Activated CD4-positive, alpha-beta T cell treated with anti-CD3 and anti-CD28 coated beads for 24 hours (primary cell): ENCODE measurements at places on chromosomes 4 and X.
A peak's percentile ranks its signal among the peaks of the same experiment; 100 is the strongest.

GRCh38 chr4:70979445-70980008, 13.9 kb upstream of the DCK start:
- DNase-seq: no peak

GRCh38 chr4:7212101-7212674, 19.9 kb downstream of the SORCS2 start:
- DNase-seq: no peak

GRCh38 chrX:70132877-70133302, 357 bp upstream of the IGBP1 start:
- DNase-seq: peak; percentile 7

GRCh38 chr4:104941661-104942062, 205.0 kb upstream of the TET2 start:
- DNase-seq: no peak

GRCh38 chr4:138999666-139000065, 15.9 kb upstream of the NOCT start:
- DNase-seq: no peak

DNA sequence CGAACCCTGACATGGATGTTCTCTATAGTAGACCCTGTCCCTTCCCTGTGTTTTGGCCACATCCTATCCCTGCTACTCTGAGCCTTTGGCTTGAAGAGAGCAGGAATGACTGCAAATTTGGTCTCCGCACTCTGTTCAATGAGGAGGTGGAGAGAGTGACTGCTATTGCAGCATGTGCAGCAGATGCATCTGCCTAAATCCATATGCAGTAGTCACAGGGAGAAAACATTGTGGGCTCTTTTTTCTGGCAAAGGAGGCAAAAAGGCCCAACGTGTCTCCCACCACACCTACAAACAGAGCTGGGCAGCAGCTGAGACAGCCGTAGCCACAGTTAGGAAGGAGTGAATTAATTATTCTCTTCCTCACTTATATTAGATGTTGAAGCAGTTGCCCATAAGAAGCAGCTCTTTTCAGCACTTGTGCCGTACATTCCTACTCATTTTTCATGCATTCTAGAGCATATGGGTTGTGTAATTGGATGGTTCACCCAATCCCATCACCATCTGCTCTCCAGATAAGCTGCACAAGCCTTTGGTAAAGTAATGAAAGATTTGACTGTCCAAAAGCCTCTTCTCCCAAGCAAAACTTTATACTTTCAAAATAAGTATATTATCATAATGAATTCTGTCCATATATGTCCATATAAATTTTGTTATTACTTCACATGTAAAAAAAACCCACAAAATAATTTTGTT, 147.9 kb upstream of the FAM47A start:
- no peak for DNase-seq

DNA sequence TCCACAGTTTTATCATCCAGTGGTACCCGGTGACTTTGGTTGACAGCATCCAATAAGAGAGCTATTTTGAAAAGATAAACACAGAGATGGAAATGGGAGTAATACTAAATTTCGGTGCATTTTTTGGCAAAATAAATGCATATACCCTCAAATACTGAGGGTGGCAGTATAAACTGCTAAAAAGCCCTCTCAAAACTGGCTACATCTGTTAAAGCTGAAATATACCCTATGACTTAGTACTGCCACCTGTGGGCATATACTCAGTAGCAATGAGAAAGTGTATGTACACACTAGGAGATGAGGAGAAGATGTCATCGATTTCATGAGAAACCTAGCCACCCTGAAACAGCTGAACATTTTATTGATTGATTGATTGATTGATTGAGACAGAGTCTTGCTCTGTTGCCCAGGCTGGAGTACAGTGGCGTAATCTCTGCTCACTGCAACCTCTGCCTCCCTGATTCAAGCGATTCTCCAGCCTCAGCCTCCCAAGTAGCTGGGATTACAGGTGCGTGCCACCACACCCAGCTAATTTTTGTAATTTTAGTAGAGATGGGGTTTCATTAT, 12.2 kb upstream of the TMEM128 start:
- DNase-seq: no peak

DNA sequence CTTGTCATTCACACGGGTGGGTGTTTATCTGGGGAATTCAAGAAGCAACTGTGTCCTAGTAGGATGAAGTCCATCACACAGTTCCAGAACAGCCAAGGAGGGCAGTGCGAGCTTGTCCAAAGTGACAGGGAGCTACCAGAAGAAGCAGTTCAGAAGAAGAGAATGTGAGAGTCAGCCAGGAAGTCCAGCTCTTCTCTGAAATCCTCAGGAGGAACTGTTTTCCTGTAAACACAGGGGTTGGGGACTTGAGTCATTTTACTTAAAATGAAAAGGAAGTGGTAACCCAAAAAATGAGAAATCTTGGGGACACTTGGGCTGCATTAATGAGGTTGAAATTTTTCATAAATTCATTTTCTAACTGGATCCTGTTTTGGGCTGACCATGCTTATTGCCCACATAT, 8.2 kb upstream of the TLR10 start:
- DNase-seq: no peak

- no peak for DNase-seq
Measured at GRCh38 chr4:55458611-55459010, 62.9 kb downstream of the TMEM165 start.

GRCh38 chrX:10064736-10065135, 92.0 kb upstream of the CLCN4 start:
- no peak for DNase-seq

DNA sequence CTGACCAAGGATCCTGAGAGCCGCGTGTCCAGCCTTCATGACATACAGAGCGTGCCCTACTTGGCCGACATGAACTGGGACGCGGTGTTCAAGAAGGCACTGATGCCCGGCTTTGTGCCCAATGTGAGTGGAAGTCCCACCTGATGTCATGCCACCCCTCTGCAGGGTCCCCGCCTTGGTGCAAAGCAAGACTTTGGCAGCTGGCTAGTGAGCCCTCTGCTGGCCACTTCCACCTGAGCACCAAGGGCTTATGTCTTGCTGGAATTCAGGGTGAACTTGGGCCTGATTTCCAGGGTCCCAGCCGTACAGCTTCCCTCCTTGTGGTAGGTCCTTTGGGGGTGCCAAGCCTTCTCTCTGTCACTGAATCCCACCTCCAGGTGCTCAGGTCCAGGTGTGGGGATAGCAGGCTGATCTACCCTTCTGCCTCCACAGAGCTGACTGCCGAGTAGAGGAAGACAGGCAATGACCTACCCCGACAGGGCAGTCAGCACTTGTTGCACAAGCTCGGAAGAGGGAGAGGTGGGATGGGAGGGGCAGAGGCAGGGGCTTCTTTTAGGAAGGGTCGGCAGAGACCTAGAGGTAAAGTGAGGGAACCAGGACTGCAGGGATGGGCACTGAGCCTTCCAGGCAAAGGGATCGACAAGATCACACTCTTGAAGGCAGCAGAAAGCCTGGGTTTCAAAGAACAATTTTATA, 248.1 kb downstream of the EVC2 start:
- no peak for DNase-seq

DNA sequence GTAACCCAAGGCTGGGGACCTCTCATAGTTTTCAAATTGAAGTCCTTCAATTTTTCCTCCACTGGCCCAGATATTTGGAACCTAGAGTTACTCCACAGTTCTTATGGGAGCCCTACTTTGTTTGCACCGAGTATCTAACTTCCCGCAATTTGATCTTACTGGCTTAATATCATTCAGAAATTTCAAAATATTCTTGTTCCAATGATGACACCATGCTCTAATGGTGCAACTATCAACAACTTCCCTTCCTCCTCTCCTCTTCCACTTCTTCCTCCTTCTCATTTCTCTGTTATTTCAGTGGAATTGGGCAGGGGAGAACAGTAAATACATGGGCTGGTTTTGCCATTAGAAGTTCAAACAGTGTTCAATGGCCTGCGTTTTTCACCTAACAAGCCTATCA, 20.2 kb downstream of the PDCL2 start:
- DNase-seq: no peak

GRCh38 chr4:177006331-177006730, 213.6 kb upstream of the VEGFC start:
- DNase-seq: no peak

DNA sequence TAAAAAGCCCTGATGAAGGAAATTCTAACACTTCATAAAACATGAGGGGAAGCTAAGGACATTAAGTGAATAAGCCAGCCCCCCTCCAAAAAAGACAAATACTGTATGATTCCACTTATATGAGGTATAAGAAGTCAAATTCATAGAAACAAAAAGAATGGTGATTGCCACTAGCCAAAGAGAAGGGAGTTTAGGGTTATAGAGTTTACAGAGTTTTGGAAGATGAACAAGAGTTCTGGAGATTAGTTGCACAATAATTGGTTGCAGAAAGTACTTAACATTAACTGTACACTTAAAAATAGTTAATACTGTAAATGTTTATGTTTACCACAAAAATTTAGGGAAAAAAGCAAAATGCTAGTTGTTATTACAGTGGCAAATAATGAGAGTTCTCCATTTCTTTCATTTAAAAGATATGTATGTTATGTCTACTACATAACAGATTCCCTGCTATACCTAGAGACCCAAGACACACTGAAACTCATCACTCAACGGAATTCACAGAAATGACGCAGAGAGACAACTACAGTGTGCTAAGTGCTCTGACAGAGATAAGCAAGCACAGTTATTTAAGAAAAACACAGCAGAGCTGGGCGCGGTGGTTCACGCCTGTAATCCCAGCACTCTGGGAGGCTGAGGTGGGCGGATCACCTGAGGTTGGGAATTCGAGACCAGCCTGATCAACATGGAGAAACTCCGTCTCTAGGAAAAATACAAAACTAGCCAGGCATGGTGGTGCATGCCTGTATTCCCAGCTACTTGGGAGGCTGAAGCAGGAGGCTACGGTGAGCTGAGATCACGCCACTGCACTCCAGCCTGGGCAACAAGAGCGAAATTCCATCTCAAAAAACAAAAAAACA, 37.2 kb downstream of the EIF4E start:
- no peak for DNase-seq

DNA sequence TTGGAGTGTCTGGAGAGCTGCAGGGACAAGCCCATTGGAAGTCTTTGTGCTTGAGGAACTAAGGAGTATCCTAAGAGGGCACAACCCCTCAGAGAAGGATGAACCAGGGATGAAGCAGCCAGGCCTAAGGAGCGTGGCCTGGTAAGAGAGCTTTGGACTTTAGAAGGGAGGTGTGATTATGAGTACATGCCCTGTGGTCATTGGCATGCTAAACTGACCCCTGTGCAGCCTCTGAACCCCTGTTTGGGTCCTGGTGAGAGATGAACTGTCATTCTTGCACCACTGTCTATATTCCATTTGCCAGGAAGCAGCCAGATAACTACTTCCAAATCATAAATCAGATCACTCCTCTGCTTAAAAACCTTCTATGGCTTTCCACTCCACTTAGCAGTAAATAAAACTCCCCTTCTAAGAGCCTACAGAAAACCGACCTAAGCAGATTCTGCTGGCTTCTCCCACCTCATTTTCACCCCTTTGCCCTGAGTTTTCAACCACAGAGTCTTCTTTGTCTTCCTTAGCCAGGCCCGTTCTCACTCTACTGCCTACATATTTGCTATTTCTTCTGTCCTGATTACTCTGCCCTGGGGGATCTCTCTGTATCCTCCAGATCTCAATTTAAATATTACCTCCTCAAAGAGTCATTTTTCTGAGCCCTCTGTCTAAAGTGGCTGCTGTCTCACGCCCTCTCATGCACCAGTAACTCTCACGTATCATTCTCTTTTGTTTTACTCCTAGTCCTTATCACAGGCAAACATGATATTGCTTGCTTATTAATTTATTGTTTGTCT, 56.7 kb downstream of the MID1IP1 start:
- DNase-seq: no peak

DNA sequence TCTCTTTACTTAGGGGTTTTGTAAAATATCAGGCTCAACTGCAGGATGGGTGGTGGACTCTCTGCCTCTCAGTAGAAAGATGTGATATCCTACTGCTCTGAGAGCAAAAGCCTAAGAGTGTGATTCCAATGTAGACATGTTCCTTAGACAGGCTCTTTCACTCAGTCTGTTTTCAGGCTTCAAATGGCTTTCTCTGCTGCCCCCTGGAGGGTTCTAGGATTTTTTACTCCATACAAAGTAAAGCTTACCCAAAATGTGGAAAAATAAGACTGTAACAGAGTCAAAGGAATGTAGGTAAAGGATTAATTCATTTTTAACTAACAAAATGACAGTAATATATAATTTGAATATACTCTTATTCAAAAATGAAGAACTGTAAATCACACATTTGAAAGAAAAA, 32.1 kb downstream of the ZGRF1 start:
- DNase-seq: peak; percentile 15

DNA sequence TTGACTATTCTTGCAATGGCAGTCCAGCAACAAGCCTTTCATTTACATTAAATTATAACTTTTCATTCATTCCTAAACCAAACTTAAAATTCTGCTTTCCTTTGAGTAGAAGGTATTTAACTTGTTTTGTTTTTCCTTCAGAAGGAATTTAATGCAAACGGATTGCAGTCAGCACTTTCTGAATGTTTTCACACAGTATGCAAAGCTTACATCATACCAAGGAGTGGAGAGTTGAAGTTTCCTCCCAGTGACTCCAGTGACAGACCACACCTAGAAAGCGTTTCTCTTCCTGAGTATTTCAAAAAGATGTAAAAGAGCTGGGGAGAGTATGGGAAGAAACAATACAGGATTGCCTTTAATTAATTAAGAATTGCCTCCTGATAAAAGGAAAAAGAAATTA, 8.1 kb downstream of the EPGN start:
- DNase-seq: no peak

DNA sequence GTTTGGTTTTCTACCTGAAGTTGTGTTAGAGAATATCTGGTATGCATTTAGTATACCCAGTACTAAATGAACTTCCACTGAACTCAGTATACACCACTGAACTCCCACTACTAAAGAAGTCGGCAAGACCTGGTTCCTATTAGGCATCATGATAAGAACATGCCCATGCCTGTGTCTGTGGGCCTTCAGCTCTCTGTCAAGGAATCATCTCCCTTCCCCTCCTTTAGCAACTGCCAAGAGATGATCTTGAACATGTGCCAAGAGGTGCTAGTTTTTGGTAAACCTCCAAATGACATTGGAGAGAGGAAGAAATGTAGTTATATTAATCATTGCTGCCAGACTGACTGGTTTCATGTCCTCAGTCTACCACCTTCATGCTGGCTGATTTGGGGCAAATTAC, 113.2 kb downstream of the ATP10D start:
- DNase-seq: no peak

- no peak for DNase-seq
Measured at GRCh38 chrX:96538104-96538725, 146.4 kb upstream of the DIAPH2 start.
